ENCODE measurements at places on chromosomes 11 and 22. TPM values are rescaled to one million over a fixed set of nuclear protein-coding genes. Genes with fewer than 3 reads are reported as not detected.

Gene MRGPRX4
- not detected for total RNA-seq

Gene GAL3ST1
- total RNA-seq, result 5.7 TPM

Gene BTBD18
- total RNA-seq, result not detected

Gene GLYAT
- not detected for total RNA-seq

Gene MPPED2
- 0.25 TPM for total RNA-seq

Gene PPM1F
- total RNA-seq, result 27.6 TPM

Gene SCUBE2
- 0.25 TPM for total RNA-seq

Gene SLC35E4
- total RNA-seq, result 12.2 TPM

Gene ACAT1
- total RNA-seq, result 48.3 TPM

Gene SYNGR1
- 21.4 TPM for total RNA-seq

Gene MMP11
- total RNA-seq, result 117 TPM

Gene MPEG1
- total RNA-seq, result not detected

Gene HNRNPUL2
- 14.0 TPM for total RNA-seq

Gene OR51B2
- total RNA-seq, result not detected

Gene PRAME
- total RNA-seq, result 2.8 TPM

Gene LSP1
- total RNA-seq, result 5.6 TPM

Gene IFITM1
- 305 TPM for total RNA-seq

Gene MS4A4E
- not detected for total RNA-seq

Gene GRM5
- 0.13 TPM for total RNA-seq

Gene ALDH3B1
- 7.5 TPM for total RNA-seq

Gene BAIAP2L2
- 6.0 TPM for total RNA-seq

Gene DUSP8
- total RNA-seq, result 8.4 TPM

Gene PHOX2A
- total RNA-seq, result 0.13 TPM

Gene OR8A1
- not detected for total RNA-seq

Gene DDX10
- 7.2 TPM for total RNA-seq

Gene AQP11
- 2.4 TPM for total RNA-seq

Gene PVALB
- not detected for total RNA-seq

All from mesangial cell (primary cell).